IPS DF 6.9 (cell line): ENCODE measurements at places on chromosomes 2 and 18.

GRCh38 chr2:205688417-205689200, 6.3 kb downstream of the NRP2 start:
- DNase-seq: no peak

DNA sequence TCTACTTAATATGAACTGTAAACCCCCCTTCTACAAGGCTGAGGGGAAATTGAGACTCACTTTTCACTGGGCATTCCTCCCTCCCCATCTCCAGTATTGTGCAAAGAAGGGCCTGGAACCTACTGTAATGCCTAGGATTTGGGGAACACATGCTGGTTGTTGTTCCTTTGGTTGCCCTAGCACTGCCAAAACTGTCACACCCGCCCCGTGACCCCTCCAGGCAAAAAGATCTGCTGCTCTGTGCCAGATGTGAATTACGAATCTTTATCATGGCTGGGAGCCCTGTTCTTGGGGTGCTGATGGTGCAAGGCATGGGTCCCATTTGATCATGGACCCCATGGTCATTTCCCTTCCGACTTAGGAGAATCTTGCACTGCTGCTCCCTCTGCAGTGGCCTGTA, 95.4 kb downstream of the CABLES1 start:
- DNase-seq: no peak

GRCh38 chr2:115908731-115909130, 1466.3 kb downstream of the DPP10 start:
- DNase-seq: no peak

DNA sequence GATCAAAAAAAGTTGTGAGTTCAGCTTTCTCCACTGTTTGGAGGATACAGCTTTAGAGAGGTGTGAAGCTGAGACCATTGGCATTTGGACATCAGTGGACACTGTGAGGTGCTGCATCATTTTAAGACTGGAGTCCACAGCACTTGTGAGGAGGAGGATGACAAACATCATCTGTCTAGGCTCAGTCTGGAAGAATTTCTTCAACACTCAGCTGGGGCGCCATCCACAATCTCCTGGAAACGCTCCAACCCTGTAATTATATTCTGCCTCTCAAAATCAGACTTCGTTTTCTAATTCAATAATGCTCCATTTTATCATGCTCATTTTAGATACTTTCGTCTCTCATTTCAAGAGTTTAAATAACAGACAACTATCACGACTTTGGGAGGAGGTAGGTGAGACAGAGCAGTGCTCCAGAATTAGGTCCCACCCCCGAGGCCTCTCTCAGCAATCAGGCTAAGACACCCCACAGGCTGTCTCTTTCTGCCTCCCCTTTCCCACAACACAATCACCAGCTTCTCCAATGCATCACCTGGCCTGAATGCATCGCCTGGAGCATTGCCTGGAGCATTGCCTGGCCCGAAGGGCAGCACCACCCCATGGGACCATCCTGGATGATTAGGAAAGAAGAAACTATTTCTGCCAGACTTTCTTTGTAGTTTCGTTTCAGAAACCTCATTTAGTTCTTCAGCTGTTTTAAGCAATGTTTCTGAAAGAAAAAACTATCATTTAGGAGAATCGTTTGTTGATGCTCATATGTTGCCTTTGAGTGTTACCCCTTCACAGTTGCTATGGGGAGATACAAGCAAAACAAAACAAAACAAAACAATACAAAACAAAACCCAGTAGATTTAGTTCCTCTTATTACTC, 37.0 kb upstream of the DPP10 start:
- DNase-seq: no peak

GRCh38 chr18:39188278-39188677, 1622.7 kb upstream of the CELF4 start:
- DNase-seq: no peak

GRCh38 chr2:96928277-96928781, 58.1 kb downstream of the FAM178B start:
- DNase-seq: no peak

- DNase-seq: no peak
Measured at GRCh38 chr18:26453386-26453901, 94.9 kb downstream of the KCTD1 start.

- DNase-seq: no peak
Measured at GRCh38 chr2:189849550-189849949, 65.3 kb downstream of the PMS1 start.

DNA sequence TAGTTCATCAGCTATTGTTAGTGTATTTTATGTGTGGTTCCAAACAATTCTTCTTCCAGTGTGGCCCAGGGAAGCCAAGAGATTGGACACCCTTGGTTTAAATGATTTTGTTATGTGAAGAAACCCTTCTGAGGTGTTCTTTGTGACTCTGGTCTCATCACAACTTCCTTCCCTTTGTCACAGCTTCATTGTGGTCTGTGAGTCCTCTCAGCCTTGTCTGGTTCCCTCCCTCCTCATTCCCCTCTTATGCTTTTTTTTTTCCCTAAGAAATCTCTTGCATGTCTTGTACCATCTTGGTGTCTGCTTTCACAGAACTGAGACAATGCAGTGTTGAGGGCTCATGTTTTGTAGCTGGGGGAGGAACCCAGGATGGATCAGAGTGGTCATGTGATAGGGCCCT, 118.9 kb downstream of the TMEM182 start:
- no peak for DNase-seq

DNA sequence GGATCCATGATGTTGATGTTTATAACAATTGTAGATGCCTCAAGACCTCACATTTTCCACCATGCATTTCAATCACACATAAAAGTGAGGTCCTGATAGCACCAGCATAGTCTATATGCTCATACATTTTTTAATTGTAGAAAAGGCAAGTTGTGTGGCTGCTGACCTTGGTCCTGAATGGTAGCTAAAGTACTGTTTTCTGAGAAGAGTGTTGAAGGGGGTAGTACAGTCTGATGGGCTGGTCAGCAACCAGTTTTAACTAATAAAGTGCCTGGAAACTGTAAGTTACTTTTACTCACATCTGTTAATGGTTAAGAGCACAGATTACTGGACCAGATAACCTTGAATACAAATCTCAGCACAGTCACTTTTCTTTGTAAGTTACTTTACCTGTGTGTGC, 15.9 kb downstream of the ZNF638 start:
- DNase-seq: no peak

- DNase-seq: no peak
Measured at GRCh38 chr2:143475041-143475776, 346.0 kb downstream of the ARHGAP15 start.

- DNase-seq: no peak
Measured at GRCh38 chr2:120472891-120473309, 127.0 kb downstream of the INHBB start.

GRCh38 chr18:27665264-27665799, 480.2 kb upstream of the CHST9 start:
- no peak for DNase-seq

DNA sequence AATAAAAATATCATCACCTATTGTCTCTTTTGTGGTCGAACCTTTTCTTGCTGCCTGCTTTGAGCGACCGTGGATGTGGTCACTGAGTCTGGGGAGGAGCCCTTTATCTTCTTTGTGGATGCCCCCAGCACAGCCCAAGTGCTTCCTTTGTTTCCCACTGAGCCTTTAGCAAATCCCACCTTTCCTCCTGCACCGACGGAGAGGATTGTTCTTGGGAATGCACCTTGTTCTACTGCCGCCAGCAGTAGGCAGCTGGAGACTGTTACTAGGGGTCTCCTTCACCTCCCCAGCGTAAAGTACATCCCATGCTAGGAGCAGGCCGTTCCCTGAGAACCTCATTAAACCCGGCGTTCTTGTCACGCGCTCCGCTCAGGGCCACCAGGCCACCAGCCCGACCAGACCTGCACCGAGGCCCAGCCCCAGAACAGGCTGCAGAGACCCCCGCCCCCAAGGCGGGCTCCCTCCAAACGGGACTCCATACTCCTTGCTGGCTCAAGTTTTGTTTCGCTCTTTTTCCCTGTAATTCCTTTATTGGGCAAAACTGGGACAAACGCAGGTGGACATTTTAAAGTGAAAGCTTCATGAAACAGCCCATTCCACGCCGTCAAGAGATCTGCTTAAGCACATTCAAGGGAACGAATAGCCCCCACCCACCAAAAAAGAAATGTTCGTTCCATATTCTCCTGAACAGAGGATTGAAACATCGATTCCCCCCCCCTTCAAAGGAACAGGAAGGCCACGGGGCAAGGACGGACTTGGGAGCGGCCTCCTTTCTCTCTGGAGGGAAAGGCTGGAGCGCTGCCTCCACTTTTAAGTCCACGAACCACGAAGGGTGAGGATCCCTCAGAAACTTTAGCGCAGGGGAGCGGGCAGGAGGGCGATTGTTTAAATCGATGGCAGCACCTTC, 1.1 kb upstream of the MAT2A start:
- no peak for DNase-seq

GRCh38 chr18:48827291-48828193, 123.2 kb downstream of the SMAD7 start:
- no peak for DNase-seq

- DNase-seq: no peak
Measured at GRCh38 chr2:190470256-190470826, 62.2 kb downstream of the MFSD6 start.

GRCh38 chr18:40670668-40671375, 1284.2 kb upstream of the PIK3C3 start:
- no peak for DNase-seq

DNA sequence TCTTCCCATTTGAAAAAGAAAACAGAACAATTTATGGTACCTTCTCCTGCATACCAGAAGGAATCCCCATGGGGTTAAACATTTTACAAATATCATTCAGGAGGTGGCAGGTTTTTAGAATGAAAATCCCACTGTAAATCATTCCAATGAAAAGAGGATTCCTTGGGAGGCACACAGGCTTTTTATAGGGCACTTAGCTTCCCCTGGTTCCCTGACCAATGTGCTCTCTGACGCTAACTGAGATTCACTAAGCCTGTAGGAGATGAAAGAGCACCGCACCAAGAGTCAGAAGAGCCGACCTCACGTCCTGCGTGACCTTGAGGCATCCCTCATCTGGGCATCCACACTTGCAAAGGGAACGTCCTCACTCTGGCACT, 82.5 kb downstream of the CMPK2 start:
- DNase-seq: no peak

DNA sequence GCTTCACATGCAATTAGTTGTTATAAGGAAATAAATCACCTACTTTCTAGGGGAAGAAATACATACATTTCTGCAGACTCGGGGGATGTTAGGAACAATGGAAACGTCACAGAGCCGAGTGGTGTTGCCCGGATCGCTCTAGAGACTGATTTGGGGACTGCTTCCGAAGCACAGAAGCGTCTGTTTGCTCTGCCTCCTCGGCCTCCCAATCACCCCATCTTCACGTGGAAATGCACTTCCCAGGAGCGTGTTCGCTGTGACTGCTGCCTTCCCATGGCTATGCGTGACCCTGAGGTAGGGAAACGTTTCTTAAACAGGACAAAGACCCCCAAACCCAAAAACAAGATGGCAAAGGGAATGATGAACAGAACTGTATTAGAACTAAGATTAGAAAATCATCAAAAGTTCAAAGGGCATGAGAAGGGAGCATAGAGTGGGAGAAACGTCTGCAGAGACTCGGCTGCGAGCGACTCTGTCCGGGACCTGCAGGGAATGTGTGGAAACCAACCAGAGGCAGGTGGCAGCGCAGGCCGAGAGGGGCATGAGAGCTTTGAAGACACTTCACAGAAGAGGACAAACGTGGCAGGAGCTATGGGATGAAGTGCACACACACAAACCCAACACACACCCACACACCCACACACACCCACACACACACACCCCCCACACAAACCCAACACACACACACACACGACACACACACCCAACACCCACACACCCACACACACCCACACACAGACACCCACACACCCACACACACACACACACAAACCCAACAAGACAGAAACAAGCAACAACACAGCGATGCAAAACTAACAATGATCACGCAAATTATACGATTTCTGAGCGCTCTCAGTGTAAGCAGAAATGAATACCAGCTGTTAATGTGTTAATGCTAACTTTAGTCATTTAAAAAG, 41.3 kb downstream of the RTP5 start:
- no peak for DNase-seq

DNA sequence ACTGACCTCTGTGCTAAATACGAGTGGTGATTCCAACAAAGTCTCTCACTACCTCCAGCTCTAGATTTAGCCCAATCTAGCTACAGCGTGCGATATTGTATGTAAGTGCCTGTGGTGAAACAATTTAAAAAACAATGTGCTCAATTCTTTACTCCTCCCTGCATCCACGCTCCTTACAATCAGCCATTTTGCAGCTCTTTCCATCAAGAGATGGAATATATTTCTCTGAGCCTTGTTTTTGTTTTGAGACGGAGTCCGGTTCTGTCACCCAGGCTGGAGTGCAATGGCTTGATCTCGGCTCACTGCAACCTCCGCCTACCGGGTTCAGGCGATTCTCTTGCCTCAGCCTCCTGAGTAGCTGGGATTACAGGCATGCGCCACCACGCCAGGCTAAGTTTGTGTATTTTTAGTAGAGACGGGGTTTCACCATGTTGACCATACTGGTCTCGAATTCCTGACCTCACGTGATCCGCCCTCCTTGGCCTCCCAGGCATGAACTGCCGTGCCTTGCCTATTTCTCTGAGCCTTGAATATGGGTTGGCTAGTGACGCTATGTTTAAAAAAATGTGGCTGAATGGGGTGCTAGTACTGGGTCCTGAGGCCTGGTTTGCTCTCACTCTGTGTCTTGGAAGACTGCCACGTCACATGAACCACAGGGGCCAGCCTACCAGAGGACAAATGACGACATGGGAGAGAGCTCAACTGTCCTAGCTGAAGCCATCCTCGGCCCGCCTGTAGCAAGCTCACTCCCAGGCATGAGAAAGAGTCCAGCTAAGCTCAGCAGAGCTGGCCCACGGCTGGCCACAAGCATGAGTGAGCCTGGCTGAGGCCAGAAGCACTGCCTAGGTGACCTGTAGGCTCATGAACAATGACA, 14.8 kb downstream of the WDFY1 start:
- no peak for DNase-seq

DNA sequence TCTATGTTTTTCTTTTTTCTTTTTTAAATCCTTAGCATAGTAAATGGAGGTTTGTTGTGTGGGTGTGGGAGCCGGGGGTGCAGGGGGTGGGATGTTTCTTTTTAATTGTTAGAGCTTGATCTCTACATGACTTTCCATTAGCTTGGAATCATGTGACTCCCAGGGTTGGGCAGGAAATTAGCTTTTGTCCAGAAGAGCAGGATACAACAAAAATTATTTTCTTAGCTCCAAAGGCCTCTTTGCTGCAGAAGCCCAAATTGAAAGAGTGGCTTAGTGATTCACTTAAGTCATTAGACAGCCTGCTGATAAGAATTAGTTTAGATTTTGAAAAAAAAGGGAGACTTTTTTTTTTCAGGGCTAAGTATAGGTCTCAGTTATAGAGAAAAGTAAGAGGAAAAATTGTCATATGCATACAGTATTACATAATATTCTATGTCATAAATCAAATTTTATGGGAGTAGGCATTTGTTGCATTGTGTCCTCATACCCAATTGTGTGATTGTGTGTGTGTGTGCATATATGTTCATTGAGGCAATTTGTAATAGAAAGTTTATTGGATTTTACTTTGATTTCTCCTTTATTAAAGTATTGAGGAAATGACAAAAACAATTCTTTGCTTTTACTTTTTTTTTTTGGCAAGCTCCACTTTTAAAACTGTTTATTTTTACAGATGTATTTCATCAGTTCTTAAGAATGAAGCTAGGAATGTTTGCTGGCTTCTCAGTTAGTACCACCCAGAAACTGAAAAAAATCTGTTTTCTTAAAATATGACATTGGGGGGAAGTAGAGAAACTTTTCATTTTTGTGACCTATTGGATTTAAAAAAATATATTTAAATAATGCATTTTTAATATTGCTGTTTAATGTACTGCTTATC, 47.4 kb downstream of the TSPYL6 start:
- DNase-seq: no peak
